Type B pancreatic cell (in vitro differentiated cells): ENCODE measurements at places on chromosomes 13 and 19. TPM values are rescaled to one million over a fixed set of nuclear protein-coding genes. Genes with fewer than 3 reads are reported as not detected.

DNA sequence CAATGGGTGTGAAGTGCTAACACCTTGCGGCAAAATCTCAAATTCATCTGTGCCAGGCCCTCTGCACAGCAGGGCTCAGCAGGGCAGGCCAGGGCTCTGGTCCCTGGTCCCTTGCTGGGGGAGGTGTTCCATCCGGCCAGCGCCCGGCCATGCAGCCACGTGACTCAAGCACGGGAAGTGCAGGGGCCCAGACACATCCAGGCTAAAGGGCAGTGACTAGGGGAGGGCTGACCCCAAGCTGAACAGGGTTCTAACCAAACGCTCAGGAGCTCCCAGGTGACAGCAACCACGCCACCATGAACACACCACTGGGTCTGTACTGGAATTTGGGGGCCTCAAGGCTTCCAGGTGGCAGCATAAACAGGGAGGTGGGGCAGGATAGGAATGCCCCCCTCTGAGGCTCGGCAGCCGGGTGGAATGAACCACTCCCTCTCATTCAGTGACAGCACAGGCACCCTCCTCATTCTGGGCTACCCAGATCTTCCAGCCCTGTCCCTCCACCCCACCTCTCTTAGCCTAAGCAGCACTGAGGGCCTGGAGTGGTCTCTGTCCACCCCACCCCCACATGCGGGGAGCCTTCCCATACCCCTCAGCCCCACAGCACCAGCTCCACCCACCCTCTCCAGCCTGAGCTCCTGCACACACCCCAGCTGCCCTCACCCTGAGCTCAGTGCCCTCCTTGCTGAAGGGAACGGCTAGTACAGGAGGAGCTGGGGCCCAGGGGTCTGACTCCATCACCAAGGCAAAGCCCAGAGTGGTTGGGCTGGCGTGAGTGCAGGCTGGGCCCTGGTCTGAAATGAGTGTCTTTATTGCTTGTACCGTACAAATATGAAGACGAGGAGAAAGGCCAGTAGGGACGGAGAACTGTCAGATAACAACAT, 5.3 kb upstream of the CCNP start:
- no peak for DNase-seq
- H3K36me3 ChIP-seq: no peaks in the 10 kb centered on the region
- peaks cover 6% of the 10 kb centered on the region for H3K27me3 ChIP-seq
- peak overlapping the region; percentile 28 for H3K4me3 ChIP-seq

DNA sequence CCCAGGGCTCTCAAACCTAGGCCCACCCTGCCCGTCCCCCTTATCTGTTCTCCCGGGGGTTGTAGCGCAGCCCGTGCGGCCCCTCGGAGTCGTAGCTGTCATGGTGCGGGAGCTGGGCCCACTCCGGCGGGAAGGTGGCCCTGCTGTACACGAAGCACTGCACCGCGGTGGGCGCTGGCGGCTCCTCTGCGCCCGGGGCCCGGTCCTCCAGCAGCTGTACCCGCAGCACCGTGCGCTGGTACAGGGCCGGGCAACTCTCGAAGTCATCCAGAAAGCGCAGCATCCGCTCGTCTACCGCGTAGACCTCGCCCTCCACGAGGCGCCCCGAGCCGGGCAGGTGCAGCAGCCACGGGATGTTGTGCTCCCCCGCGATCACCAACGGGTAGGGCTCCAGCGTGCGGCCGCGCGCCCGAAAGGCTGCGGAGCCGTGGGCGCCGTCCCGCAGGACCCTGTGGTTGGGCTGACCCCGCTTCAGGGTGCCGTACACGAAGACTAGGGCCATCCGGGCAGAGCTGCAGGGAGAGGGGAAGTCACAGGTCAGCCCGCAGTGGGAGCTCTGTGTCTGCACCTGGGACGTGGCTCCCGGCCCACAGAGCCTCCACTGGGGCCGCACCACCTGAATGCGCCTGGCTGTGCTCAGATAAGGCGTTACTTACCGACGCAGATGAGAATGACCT, 56.4 kb downstream of the GGACT start:
- no peaks in the 10 kb centered on the region for H3K27me3 ChIP-seq
- no peak overlapping the region for H3K27ac ChIP-seq
- H3K4me3 ChIP-seq: no peak overlapping the region
- DNase-seq: peak; percentile 67

The ADPRHL1 gene
- total RNA-seq: 2.5 and 4.1 TPM in 2 replicates

The CD209 gene
- total RNA-seq: not detected in 2 replicates

The PEX11G gene
- total RNA-seq: 4.8 and 5.7 TPM in 2 replicates

- peak overlapping the region; percentile 89 for H3K27ac ChIP-seq
- DNase-seq: no peak
- H3K4me3 ChIP-seq: no peak overlapping the region
- no peaks in the 10 kb centered on the region for H3K36me3 ChIP-seq
- no peaks in the 10 kb centered on the region for H3K27me3 ChIP-seq
Measured at GRCh38 chr19:48556163-48556562, 4.2 kb downstream of the SULT2B1 start.
